ENCODE measurements at places on chromosomes 12 and 14. TPM values are rescaled to one million over a fixed set of nuclear protein-coding genes. Genes with fewer than 3 reads are reported as not detected.

The PCNX4 gene
- total RNA-seq: 69.4 TPM

The TAS2R20 gene
- 3.8 TPM for total RNA-seq

The RNASE2 gene
- total RNA-seq: not detected

The CLEC4A gene
- 0.32 TPM for total RNA-seq

The FKBP3 gene
- total RNA-seq: 94.8 TPM

The ARG2 gene
- total RNA-seq: 22.8 TPM

The CDKL1 gene
- total RNA-seq: 4.5 TPM

The MDGA2 gene
- not detected for total RNA-seq

The NDRG2 gene
- total RNA-seq: 17.7 TPM

The TFCP2 gene
- total RNA-seq: 51.4 TPM

The RALGAPA1 gene
- 28.9 TPM for total RNA-seq

DNA sequence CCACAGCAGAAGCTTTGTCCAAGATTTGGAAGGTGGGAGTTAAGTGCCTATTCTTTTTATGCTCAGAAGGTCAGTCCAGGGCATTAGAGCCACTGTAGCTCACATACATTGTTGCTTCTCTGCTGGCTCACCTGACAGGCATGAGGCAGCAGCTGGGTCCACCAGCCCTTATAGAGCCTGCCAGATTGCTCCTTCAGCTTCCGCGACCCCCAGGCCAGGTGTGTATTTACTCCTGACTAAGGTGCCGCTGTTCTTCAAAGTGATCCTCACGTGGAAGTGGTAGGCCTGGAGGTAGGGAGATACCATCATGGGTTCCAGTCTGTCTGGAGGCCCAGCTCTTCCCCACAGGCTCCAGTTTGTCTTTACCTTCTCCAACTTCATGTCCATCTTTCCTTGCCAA lies 17.5 kb upstream of the CPM start:
- no peak for DNase-seq

DNA sequence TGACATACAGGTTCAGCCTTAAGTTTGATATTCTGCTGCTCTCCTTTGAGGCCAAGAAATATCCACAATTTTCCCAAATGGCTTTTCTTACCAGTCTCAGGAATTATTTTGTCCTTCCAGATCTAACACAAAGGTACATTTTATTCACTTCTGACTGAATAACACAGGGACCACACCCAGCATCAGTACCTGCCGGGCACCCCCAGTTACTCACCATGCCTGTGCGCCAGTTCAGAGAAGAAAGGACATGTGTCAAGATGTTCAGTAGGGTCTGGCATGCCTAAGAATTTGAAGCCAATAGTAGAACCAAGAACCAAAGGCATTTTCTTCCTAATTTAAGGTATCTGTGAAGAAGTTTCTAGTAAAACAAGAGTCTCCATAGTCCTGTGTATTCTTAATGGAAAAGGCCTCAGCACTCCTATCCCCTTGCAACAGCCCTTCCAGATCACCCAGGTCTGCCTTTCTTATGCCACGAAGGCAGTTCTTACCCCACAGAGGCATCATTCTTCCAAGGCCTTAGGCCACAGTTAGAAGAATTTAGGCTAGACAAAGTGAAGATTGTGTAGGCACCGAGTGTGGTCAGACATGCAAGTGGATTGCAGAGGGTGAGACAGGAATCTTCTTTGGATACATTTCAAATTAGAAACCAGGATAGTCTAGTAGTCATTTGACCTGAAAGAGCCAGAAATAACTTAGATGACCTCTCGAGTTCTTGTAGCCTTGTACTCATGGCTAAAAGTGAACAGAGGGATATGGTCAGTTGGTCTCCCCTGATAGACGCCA lies 140.1 kb upstream of the HIF1A start:
- DNase-seq: no peak

- peak; percentile 9 for DNase-seq
These were observed 257.7 kb downstream of the ADGRD1 start for GRCh38 chr12:131211340-131211938.

DNA sequence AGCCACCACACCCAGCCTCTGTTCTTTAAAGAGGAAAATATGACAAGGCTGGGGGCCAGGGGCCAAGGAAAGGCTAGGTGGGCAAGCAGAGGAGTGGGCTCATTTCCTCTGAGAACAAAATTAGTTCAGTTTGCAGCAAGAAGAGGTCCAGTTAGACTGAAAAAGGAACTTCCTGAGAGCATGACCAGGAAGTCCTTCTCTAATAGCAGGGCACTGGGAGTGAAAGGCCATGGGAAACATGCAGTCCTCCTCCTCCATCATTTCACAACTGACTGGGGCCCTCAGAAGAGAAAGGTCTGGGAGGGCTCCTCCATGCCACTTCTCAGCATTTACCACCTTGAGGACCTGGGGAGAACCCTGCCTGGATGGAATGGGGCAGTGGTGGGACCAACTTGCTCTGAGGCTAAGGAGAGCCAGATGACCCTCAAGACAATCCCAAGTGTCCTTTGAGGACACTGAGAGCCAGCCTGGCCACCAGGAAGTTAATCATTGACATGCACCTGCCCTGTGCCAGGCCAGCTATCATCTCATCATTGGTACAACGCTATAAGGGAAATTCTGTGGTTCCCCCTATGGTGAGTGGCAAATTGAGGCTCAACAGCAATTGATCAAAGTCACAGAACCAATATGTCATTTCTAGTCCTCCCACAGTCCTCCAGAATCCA lies 2.0 kb downstream of the AQP2 start:
- DNase-seq: no peak

- no peak for DNase-seq
These were observed 462.2 kb upstream of the TMPO start for GRCh38 chr12:98053202-98053601.

- DNase-seq: peak; percentile 35
These were observed 53.8 kb downstream of the TRPV4 start for GRCh38 chr12:109779382-109779781.

GRCh38 chr12:62227091-62227490 lies 33.1 kb upstream of the USP15 start:
- DNase-seq: no peak

GRCh38 chr12:44224399-44225148 lies 388.7 kb downstream of the TMEM117 start:
- no peak for DNase-seq

DNA sequence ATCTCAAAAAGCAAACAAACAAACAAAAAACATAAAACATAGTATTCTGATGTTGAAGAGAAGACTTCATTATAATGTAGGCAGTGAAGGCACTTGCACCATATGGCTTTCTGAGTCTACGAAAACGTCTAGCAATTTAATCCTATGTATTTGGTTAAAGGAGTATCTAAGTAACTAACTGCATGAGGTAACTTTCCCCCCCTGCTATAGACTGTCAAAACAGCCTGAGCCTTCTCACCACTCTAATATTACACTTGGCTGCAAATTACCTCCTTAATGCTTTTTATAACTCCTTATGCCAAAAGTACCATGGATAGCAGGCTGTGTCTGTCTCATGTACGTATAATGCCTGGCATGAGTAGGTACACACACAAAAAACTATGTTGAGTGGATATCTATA lies 607.6 kb upstream of the FLRT2 start:
- DNase-seq: no peak

DNA sequence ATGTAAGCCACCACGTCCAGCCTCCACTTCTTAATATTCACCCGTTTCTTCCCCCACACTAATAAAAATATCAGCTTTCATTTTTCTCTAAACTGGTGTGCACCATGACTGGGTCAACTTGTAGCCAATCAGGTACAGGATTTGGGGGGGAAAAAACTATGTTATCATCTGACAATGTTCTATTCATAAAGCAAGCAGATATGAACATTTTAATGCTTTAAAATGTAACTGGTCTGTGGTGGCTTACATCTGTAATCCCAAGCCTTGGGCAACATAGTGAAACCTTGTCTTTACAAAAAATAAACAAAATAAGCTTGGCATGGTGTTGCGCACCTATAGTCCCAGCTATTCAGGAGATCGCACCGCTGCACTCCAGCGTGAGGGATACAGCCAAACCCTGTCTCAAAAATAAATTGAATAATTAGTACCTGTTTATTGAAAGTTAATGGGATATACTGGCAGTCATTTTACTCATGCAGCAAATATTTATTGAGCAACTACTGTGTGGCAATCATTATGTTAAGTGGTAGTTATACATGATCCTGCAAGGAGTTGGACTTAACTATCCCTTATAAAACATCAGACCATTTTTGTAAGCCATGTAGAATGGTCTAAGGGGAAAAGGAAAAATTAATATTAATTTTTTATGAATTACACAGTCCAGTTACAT lies 15.3 kb upstream of the ITPR2 start:
- DNase-seq: no peak

GRCh38 chr12:58452546-58452945 lies 467.8 kb downstream of the LRIG3 start:
- no peak for DNase-seq

GRCh38 chr14:23639891-23640523 lies 3.8 kb downstream of the DHRS2 start:
- DNase-seq: no peak

DNA sequence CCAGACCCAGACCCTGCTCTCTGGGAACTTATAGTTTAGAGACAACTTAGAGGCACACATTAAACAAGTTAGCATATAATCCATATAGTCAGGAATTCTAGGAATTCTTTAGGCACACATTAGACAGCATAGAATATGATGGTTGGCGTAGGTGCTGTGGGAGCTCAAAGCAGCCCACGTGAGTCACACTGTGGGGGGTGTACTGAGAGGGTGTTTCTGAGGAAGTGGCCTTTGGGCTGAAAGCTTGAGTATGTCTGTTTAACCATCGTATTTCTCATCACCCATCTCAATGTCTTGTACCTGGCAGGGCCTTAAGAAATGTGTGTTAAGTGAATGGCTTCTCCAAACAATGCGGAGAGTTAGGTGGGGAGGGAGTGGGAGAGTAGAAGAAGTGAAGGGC lies 67.2 kb downstream of the TMEM30B start:
- no peak for DNase-seq

DNA sequence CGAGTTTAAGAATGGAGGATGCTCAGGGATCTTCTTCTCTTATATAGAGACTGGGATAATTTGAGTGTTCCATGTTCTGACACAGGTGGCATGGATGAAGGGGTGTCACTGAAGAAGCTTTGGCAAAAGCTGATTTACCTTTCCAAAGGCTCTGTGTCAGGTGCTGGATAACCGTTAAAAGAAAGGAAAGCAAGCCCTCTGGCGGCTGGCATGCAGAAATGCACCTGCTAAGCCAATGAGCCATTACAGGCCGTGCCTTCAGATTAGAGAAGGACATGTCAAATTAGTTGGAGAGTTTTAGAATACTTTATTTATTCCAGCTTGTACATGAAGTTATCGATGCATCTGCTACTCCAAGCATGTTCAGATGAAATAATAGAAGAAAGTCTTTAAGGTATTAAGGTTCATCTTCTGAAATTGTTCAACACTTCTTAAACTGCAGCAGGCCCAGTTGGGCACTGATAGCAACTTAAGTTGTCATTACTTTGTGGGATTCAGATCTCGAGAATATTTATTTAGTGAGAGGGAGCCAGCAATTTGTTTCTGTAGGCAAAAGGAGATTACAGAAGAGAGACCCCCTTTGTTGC lies 678.2 kb downstream of the NRXN3 start:
- peak; percentile 43 for DNase-seq

GRCh38 chr14:104981699-104982541 lies 3.7 kb upstream of the CLBA1 start:
- DNase-seq: no peak

- no peak for DNase-seq
These were observed 13.8 kb upstream of the TMTC2 start for GRCh38 chr12:82672811-82673495.

GRCh38 chr12:117968826-117969659 lies at the start of gene KSR2:
Gene KSR2, minus strand, starts transcription at chr12:117968990. Its CDS starts 735 bp downstream, at chr12:117968255.
- DNase-seq: peak; percentile 90

DNA sequence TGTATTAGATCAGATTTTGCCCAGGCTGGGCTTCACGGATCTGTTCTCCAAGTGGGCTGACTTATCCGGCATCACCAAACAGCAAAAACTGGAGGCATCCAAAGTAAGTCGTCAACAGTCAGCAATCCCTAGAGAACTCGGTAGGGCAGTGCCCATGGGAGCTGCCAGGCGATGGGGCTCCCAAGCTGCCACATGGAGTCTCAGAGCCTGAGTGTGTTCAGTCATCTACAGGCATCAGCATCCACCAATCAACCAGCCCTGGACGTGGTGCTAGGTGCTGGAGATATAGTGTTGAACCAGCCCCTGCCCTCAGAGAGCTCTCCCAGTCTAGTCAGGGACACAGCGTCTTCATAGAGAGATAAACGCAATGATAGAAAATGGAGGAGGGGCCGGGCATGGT lies 6.9 kb downstream of the SERPINA4 start:
- DNase-seq: no peak

GRCh38 chr12:132057691-132058090 lies 86.4 kb downstream of the DDX51 start:
- DNase-seq: no peak

DNA sequence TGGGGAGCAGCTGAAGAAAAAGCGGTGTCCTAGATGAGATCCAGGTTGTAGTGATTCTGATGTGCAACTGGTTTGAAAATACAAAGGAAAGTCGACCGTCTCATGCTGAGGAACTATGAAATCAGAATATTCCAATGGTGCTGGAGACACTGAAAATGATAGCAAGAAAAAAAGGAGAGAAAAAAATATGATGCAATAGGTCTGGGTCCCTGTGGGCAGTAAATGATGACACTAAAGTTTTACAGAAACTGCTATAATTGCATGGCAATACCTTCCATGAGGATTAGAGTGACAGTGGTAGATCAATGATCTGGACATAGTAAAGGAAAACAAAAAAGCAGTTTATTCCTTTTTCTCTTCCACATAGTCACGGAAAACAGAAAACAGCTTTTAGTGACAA lies 2.3 kb downstream of the PYM1 start:
- no peak for DNase-seq

- no peak for DNase-seq
These were observed 633.5 kb downstream of the RERGL start for GRCh38 chr12:17456486-17456885.

DNA sequence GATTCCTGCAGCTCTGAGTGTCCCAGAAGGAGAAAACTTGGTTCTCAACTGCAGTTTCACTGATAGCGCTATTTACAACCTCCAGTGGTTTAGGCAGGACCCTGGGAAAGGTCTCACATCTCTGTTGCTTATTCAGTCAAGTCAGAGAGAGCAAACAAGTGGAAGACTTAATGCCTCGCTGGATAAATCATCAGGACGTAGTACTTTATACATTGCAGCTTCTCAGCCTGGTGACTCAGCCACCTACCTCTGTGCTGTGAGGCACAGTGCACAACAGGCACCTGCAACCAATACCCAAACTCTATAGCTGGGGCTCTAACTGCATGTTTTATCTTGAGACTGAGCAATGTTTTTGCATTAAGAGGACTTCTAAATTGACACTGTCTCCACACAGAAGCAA lies 379.2 kb upstream of the OR4E1 start:
- DNase-seq: no peak

DNA sequence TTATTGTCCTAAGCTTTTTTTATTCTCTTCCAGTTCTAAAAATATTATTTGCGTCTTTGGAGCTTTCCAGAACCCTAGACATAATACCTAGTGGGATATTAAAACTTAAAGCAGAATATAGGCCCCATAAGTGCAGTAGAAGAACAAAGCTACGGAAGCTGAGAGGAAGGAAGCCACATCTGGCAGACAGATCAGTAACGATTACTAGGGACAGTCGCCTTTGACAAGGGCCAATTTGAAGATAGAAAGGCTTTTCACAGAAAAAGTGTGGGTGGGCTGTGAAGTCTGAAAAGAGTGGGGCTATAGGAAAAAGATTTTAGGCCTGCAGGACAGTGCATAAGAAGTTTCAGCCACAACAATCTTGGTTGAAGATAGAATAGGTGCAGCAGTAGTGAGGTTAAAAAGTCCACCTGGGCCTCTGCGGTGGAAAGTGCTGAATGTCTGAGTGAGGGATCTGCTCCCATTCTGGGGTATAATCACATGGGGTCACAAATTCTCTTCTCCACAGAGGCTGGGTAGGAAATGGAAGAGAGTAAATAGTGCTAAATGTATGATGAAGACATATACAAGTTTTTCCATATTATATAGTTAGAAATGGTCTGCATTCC lies 114.5 kb downstream of the CMAS start:
- no peak for DNase-seq
